ENCODE measurements at places on chromosomes 6 and 20.

GRCh38 chr20:20849161-20849560 lies 136.7 kb upstream of the RALGAPA2 start:
- no peak for DNase-seq

DNA sequence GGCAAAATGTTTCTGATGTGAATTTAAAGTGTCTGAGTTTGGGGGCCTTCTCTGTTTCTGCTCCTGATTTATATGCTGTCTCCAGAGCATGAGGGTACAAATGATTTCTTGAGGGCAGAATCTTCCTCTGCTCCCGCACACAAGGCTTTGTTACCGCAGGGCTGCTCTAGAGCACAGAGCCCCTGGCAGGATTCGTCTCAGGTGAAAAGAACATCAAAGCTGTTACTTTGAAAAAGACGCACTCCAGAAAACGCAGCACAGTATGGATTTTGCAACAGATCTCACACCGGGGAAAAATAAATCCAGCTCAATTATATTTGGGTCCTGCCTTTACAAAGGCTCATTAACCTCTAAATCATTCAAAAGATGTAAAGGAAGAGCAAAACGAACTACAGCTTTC lies 577.3 kb downstream of the PRKN start:
- DNase-seq = no peak

DNA sequence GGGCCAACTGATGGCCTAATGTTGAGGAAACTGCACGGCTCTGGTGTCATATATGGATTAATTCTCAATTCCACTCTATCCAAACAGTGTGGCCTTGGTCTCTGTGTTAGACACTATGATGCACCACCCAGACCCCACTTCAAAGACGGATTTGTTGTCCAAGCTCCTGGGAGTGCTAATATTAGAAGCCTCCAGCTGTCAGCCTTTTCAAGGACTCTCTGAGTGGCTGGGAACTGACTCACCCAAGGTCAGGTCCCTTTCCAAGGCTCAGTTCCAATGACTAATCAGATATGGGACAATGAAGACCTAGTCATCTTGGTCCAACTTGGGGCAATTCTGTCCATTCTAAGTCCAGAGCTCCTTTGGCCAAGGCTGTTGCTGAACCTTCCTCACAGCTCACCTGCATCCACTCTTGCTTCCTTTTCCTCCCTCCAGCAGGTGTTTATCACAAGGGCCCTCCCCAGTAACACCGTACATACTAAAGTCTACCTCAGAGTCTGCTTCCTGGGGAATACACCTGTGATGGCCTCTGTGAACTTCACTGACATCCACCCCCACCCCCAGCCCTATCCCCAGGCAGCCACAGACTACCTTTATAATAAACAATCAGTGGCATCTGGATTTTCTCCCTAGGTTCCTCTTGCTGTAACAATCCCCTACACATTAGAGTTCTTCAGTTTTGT lies 7.2 kb upstream of the IL20RA start:
- no peak for DNase-seq

GRCh38 chr6:134358320-134358719 lies 40.4 kb upstream of the SGK1 start:
- DNase-seq = no peak

- peak; percentile 78 for DNase-seq
Observed at GRCh38 chr6:79077715-79078074, 359 bp downstream of the PHIP start.

DNA sequence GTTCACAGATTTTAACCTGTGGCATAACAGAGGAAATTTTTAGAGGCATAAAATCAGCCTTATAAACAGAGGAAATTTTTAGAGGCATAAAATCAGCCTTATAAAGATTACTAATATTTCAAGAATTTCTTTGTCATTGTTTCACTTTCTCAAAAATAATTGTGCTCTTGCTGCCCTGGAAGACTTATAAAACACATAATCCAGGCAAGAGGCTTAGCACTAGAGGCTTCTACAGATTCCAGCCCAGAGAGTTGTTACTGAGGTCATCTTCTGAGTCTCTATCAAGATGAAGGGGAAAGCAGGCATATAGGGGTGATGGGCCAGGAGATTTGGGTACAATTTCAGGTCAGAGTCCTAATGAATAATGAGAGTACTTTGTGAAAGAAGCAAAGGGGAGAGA lies 85.7 kb downstream of the RFPL4B start:
- DNase-seq = no peak

DNA sequence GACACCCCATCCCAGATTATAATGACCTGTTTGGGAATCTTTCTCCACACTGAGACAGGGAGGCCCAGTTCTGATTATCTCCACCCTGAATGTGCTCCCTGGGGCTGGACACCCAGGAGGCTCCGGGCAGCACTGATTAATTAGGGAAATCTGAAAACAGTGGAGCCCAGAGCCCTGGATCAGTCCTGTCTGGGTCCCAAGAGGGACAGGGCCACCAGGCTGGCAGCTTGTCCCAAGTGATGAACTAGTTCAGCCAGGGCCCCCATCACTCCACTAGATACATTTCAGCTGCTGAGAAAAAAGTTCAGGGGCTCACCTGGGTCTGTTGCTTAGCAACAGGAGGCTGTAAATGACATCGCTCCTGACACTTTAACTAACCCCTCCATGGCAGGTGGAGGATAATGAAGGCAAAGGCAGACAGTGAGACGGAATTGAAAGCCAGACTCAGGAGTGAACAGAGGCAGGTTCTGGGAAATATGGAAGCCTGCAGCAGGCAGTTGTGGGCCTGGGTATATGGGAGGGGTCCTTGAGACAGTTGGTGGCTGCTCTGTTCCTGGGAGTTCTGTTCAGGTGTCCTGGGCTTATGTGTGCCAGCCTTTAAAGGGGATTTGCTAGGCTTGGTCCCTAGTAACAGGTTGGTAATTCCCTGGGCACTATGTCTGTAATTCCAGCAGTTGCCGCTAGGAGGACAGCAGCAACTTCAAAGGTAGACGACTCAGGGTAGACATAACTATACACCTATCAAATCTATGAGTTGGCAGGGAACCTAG lies 78.3 kb upstream of the CTNNBL1 start:
- DNase-seq = peak; percentile 44

GRCh38 chr6:156886409-156886808 lies 109.2 kb downstream of the ARID1B start:
- no peak for DNase-seq

DNA sequence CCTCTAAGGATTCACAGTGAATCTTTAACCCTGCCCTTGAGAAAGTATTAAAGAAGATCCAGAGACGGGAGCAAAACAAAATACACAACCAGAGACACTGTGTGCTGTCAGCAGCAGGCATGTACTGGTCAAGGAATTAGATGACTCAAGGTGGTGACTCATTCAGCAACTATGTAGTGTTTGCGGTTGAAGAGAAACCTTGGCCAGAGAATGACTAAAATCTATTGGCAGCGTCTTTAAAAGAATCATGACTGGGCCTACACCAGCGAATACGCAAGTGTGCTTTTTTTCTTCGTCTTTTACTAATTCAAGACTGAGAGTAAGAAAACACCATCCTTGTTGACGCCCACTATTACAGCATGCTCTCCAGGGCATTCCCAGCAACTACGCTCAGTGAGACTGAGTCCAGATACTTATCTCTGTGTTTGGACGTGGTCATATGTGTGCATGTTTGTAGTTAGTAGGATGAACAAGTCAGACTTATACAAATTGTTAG lies 72.4 kb upstream of the BACH2 start:
- DNase-seq = no peak

DNA sequence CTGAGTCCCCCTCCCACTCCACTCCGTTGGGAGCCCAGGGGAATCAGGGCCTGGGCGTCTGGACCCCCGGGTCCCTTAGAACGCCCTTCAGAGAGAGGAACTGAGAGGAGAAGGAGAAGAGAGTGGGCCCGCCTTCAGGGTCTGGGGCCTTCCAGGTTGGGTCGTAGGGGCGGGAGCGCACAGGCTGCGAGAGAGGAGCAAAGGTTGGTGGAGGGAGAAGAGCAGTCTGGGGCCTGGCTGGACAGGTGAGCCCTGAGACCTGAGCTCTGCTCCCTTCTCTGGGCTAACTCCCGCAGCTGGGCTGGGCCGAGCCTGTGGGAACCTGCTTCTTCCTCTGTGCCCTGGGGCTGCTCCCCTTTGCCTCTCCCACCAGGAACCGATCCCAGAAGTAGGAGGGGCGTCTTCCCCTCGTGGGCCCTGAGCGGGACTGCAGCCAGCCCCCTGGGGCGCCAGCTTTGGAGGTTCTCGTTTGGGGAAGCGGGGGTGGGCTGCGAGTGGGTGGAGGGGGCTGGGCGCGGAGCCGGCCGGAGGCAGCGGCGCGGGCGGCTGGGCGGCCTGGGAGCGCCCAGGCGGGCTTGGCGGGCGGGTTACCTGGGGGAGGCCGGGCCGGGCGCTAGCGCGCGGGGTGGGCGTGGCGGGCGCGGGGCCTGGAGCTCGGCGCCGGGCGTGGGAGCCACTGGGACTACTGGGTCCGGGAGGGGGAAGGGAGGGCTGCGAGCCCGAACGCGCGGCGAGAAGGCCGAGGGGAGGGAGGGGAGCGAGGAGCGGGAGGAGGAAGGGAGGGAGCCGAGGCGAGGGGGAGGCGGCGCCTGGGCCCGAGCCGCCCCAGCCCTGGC lies at the start of gene DDR1:
Gene DDR1, plus strand, starts transcription at position 835 of the 836 bp plus-strand sequence. CDS start 4,211 bp downstream, outside the sequence.
- DNase-seq = peak; percentile 35

DNA sequence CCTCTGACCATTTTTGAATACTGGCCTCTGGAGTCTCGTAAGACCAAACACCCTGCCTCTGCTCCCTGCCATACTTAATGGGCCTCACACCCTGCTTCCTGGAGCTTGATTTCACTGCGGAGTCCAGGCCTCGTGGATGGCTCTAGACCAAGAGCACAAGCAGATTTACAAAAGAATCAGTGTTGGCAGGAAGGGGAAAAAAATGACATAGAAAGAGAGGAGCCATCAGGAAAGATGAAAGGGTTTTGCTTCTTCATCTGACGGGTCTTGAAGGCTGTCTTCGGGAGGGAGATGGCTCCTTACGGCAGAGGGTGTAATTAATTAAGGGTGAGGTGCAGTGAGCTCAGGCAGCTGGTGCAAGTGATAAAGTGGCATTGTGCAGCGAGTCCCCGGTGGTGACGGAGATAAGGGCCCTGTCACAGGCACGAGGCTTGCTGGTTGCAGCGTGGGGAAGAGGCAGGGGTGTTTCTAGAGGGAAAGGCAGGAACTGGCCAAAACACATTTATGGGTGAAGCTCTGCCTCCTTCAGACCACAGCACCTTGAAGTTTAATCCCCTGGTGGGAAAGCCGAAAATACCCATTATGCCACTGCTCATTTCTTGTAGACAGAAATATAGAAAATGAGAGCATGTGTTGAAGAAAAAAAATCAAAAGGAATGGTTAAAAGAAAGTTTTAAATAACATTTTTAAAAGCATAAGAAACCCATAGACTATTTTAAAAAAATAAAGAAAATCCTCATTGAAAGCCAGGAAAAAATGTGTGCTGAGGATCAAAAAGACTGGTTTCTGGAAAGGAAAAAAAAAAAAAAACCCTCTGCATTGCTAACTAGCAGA lies 128.6 kb upstream of the LRFN2 start:
- peak; percentile 38 for DNase-seq

- DNase-seq = no peak
Observed at GRCh38 chr20:42181064-42181463, 562.9 kb upstream of the CHD6 start.

DNA sequence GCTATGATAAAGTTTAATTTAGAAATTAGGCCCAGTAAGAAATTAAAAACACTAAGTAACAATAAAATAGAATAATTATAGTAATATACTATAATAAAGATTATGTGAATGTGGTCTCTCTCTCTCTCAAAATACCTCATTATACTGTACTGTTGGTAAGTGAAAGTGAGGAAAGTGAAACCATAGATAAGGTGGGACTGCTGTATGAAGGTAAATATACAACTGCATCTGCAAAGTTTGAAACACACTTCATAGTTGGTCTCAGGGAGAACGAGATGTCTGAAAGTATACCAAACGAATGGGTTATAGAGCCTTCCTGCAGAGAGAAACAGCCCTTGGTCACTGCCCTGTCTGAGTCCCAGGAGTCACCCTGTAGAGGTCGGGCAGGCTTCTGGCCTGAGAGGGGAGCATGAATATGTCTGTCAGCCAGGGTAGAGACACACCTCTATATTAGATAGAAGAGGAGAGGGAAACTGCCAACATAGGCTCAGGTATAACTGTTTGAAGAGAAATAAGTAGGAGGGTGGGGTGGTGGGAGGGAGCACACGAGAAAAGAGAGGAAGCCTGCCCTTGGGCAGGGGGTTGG lies 31.8 kb downstream of the SESN1 start:
- DNase-seq = no peak

- no peak for DNase-seq
Observed at GRCh38 chr6:146968041-146968760, 236.0 kb upstream of the STXBP5 start.

- DNase-seq = peak; percentile 11
Observed at GRCh38 chr6:102619585-102619984, 1226.1 kb downstream of the GRIK2 start.

- DNase-seq = no peak
Observed at GRCh38 chr20:37395921-37396415, 50.0 kb downstream of the SRC start.

GRCh38 chr6:125392682-125393081 lies 90.9 kb upstream of the HDDC2 start:
- no peak for DNase-seq

DNA sequence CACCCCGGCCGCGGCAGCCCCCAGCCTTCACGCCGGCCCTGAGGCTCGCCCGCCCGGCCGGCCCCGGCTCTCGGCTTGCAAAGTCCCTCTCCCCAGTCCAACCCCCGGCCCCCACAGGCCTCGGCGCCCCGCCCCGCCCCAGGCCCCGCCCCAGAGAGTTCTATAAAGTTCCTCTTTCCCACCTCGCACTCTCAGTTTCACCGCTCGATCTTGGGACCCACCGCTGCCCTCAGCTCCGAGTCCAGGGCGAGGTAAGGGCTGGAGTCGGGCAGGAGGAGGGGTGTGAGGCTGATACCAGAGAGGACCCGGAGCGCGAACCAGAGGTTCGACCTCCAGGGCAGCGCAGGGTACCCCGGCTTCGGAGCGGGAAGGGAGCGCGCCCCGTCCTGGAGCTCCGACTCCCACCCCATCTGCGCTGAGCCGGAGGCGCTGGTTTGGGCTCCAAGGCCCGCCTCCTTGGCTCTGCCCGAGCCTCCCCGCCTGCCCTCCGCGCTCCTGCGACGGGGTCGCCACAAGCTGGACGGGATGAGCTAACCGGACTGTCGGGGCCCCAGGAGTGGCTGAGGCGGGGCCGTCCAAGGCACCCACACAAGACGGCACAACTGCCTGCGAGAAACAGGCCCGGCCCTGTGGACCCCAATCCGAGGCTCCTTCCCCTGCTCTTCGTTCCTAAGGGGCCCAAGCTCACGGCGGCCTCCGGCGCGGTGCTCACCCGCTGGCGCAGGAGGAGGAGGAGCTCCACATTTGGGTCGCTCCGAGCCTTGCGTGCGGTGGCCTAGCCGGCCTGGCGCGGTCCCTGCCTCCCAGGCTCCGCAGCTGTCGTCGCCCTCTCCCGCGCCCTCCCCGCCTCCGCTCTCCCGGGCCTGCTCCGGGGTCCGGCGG lies at the start of gene IRF4:
Gene IRF4, plus strand, starts transcription at position 194 of the 882 bp plus-strand sequence. CDS start 1,401 bp downstream, outside the sequence.
- DNase-seq = no peak

- peak; percentile 16 for DNase-seq
Observed at GRCh38 chr6:8707956-8708772, 272.8 kb upstream of the SLC35B3 start.

- no peak for DNase-seq
Observed at GRCh38 chr6:145295746-145296145, 439.6 kb downstream of the EPM2A start.

GRCh38 chr6:161444464-161444863 lies 170.6 kb upstream of the AGPAT4 start:
- no peak for DNase-seq

GRCh38 chr6:19032591-19033295 lies 645.6 kb downstream of the RNF144B start:
- no peak for DNase-seq
